Urothelium cell line (cell line): ENCODE measurements at places on chromosomes 1 and 21.

- no peak for DNase-seq
Measured at GRCh38 chr21:38227401-38227800, 29.4 kb upstream of the KCNJ15 start.

DNA sequence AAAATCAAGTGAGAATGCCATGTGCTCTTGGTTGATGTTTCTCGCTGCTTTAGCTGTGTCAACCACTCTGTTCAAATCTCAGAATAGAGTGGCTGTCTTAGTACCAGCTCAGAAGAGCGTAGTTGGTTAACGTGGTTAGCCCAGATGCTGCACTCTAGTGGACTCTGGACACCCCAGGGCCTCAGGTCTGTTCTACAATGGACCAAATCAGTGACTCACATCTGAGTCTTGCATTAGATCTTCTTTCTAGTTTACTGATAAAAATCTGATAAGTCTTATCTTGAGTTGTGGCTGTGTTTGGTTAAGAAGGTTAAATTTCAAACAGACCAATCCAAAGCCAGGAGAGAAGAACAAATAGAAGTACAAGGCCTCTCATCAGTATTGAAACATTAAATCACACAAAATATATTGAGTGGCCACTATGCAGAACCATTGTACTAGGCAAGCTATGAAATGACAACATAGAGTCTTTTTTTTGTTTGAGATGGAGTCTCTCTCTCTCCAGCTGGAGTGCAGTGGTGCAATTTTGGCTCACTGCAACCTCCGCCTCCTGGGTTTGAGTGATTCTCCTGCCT lies 104.1 kb downstream of the NR5A2 start:
- DNase-seq, result no peak

GRCh38 chr1:156511644-156512043 lies 11.1 kb upstream of the MEF2D start:
- DNase-seq, result no peak

- peak; percentile 61 for DNase-seq
Measured at GRCh38 chr1:204294357-204294756, 65.4 kb downstream of the PLEKHA6 start.
